ENCODE measurements at places on chromosomes 3 and 15.

GRCh38 chr3:52145736-52146110, 8.5 kb downstream of the POC1A start:
- no peak for DNase-seq

GRCh38 chr15:41661078-41661517, 893 bp downstream of the MGA start:
- no peak for DNase-seq

- DNase-seq: no peak
Observed at GRCh38 chr3:94359996-94360395, 297.1 kb downstream of the NSUN3 start.

GRCh38 chr3:58683466-58683865, 16.9 kb upstream of the FAM3D start:
- no peak for DNase-seq

DNA sequence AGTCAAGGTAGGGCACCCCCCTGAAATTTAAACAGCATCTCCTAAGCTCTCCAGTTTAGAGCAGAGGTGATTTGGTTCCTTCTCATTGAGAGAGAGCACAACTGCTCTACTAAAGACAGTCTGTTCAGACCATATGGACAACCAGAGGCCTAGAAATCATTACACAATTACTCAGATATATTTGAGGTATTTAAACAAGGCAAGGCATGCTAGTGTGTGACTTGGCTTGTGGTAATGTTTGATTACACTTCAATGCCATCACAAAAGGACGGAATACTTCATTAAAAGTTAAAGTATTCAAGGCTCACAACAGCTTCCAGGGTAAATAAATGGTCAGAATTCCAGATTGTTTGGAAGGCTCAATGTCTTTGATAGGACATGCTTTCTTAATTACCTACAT, 110.2 kb downstream of the LRTM1 start:
- no peak for DNase-seq

GRCh38 chr3:180932819-180933218, 20.3 kb downstream of the FXR1 start:
- DNase-seq: no peak

- no peak for DNase-seq
Observed at GRCh38 chr15:71746719-71747118, 63.6 kb upstream of the NR2E3 start.

DNA sequence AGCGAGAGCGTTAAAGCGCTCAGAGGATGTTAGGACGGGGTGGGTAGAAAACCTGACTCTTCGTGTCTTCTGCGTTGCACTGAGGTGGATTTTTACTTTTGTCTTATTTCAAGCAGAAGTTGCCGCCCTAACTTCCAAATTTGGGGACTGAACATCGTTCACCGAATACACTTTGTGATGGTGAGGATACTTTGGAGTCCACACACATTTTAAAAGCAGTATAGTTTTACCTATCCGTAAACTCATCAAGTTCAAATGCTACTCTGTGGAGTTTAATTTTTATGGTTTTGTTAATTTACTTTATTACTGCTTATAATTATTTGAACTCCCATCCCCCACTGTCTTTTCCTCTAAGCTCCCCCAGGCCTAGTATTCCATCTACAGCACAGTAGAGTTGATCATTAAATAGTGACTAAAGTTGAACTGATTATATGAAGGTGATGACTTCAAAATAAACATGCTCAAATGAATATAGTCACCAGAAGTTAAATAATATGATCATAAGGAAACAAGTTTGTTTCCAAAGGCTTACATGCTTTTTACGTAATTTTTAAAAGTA, 617 bp upstream of the EOGT start:
- no peak for DNase-seq

- DNase-seq: no peak
Observed at GRCh38 chr3:153760948-153761347, 360.2 kb upstream of the ARHGEF26 start.

GRCh38 chr15:63330926-63331325, 50.7 kb downstream of the CA12 start:
- DNase-seq: no peak

- no peak for DNase-seq
Observed at GRCh38 chr3:118938183-118938961, 96.3 kb downstream of the IGSF11 start.

- no peak for DNase-seq
Observed at GRCh38 chr3:127908951-127909350, 6.1 kb upstream of the KBTBD12 start.

DNA sequence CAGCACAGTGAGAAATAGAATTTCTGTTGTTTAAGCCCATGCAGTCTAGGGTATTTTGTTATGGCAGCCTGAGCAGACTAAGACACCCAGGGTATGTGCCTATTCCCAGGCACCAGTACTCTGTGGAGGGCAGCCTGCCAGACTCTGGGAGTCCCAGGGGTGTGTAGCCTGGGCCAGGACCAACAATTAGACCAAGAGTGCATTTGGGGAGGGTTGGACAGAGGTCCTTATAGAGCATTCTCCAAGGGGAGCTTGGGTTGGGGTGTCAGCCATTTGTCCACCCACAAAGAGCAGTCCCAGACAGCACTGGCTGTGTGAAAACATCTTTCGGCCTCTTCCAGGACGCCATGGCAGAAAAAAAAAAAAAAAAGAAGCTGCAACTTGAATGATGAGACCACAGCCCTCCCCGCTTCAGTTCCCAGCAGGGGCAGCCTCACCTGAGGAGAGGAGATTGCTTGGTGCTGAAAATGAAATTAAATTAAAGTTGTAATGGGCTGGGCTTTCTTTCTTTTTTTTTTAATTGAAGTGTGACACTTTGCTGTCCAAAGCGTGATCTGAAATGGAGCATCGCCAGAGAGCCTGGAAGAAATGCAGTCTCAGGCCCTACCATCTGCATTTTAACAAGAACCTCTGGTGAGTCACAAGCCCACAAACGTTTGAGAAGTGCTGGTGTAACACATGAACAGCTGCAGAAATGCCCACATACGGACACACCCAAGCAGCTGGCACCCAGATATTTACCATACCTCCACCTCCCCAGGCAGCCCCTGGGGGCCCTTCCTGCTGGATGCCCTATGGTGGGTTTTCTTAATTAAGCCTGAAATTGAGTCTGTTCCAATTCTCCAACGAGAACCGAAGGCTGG, 21.3 kb upstream of the CAV3 start:
- DNase-seq: no peak

DNA sequence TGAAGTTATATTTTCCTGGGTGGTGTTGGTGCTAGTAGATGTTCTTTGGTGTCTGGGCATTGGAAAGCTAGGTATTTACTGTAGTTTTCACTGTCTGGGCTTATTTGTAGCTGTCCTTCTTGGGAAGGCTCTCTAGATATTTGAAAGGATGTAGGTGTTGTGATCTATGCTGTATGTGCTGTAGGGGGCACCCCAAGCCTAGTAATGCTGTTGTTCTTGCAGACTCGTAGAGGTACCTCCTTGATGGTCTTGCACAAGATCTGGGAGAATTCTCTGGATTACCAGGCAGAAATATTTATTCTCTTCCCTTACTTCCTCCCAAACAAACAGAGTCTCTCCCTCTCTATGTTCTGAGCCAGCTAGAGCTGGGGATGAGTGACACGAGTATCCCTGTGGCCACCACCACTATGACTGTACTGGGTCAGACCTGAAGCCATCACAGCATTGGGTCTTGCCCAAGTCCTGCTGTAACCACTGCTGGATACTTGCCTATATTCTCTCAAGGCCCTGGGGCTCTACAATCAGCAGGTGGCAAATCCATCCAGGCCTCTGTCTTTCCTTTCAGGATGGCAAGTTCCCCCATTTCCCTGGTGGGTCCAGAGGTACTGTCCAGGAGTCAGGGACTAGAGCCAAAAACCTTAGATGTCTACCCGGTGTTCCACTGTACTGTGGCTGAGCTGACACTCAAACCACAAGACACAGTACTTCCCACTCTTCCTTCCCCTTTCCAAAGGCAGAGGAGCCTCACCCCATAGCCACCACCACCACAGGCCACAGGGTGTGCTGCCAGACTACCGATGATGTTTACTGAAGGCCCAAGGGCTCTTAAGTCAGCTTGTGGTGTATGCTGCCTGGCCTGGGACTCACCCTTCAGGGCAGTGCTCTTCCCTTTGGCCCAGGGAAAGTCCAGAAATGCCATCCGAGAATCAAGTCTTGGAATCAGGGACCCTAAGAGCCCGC, 195.2 kb upstream of the DPPA4 start:
- DNase-seq: no peak

- DNase-seq: peak; percentile 56
Observed at GRCh38 chr3:33277193-33277882, at the start of gene FBXL2. Gene FBXL2 (plus strand): TSS chr3:33277442. CDS start chr3:33277513, 71 bp downstream.

DNA sequence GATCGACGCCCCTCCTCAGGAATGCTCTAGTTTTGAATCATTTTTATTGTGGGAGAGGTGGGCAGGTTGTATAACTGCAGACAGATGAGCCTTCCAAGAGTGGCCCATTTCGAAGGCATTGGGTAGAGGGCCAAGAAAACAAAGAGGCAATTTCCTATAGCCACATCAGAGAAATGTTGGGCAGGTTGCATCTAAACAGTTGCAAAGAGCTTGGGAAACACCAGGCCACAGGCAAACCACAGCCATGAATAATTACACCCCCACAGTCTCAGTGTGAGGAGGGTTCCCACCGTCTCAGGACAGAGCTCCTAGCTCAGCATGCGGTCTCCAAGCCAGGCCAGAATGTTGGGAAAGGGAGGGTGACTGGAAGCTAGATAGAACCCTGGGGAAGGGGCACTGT, 257.3 kb downstream of the ABHD5 start:
- DNase-seq: no peak

GRCh38 chr3:127967316-127967715, 52.3 kb downstream of the KBTBD12 start:
- DNase-seq: no peak

- DNase-seq: no peak
Observed at GRCh38 chr3:189724356-189724755, 93.2 kb downstream of the TP63 start.

DNA sequence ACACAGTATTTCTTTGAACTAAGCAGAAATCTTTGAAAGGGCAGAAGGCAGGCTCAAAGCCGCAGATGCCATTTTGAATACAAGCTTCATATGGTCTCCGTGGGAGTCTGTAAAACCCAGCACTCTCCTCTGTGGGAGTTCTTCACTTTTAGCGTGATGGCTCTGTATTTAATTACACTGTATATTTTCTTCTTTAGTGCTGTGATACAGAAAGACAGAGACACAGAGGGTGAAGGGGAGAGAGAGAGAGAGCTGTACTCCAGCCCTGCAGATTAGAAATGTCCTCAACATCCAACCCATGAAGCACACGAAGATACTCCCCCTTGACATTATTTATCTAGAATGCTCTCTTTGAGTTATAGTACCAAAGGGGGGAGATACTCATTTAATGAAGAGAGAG, 752.6 kb upstream of the NR2F2 start:
- DNase-seq: no peak

DNA sequence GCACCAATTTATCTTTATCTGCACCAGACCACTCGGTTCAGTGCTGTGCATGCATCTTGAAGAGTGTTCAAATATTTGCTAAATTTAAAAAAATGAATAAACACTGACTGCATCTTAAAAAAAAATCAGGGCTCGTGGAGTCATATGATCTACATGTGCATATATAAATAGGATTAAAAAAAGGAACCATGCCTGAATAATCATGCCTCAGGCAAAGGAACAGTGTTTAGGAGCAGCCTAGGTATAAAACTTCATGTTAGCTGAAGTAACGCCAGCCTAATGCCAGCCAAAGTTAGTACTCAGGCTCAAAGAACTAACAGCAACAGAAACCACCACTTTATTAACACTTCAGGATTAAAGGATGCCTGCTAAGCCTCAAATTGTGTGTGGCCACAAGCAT, 9.5 kb downstream of the ABCC5 start:
- DNase-seq: no peak

GRCh38 chr3:169147238-169148008, 516.1 kb downstream of the MECOM start:
- DNase-seq: peak; percentile 38

DNA sequence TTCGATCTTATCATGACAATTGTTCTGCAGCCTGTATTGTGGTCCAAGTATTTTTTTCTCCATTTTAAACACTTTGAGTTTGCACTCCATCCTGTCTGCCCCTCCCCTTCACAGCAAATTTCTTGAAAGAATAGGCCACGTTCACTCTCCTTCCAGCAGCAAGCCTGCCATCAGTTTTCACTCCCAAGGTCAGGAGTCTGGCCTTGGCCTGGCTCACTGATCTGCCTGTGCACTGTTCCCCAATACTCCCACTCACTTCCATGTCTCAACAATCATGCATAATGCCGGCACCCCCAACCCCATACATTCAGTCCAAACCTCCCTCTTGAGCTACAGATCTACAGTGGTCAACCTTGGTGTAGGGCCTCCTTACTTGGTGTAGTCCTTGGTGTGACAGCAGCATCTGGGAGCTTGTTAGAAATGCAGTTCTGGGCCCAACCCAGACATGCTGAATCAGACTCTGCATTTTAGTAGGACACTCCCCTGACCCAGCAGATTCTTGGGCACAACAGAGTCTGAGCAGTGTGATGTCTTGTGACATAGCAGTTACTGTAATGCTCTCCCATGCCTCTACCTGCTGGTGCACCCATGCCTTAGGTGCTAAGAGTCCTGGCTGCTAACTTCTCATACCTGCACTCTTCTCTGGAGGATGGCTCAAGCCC, 58.3 kb upstream of the XCR1 start:
- no peak for DNase-seq

DNA sequence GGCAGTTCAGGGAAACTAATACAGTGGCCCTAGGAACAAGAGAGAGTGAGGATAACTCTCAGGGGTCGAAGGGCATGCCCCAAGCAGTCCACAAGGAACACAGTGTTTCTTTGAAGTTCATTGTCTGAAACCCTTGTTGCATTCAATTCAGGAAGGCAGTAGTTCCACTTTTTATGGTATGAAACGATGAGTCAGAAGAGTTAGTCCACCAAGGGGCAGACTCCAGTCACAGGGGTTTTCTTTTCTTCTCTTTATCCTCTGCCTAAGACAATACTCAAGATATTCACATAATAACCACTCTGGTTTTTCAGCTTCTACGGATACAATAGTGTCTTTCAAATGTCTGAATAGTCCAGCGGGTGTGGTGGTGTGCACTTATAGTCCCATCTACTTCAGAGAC, 23.7 kb upstream of the TICRR start:
- no peak for DNase-seq

GRCh38 chr15:81259760-81260298, 63.1 kb downstream of the IL16 start:
- no peak for DNase-seq

GRCh38 chr15:84840255-84840654, 23.1 kb downstream of the ALPK3 start:
- DNase-seq: no peak

DNA sequence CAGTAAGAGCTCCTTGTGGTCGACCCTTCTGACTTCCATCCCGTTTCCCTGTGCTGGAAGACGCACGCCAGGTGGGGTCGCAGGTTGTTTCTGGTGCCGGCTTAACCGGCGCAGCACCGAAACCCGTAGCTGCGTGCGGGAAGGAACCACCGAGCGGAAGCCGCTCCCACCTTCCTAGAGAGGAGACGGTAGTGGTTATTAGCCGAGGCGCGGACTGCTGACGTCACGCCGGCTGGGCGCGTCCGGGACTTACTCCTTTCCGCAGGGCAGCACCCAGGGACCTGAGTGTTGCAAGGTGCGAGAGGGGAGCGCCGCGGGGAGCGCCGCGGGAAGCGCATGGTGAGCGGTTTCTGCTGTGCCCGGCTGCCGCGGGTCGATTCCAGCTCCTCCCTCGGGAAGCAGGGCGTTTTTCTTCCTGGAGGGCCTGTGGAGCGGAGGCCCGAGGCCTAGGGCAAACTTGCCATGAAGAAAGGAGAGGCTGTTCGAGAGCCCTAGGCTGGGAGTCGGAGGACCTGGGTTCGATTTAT, at the start of gene ZNF501:
ZNF501 (plus strand) TSS at position 252 of the 527 bp plus-strand sequence. CDS start 4,787 bp downstream, outside the sequence.
- peak; percentile 88 for DNase-seq

- DNase-seq: no peak
Observed at GRCh38 chr15:81950841-81951414, 94.9 kb downstream of the MEX3B start.

All from posterior cingulate gyrus (tissue), 11 donors.